ENCODE measurements at places on chromosomes 2 and 18. TPM values are rescaled to one million over a fixed set of nuclear protein-coding genes. Genes with fewer than 3 reads are reported as not detected.

- DNase-seq = no peak
These were observed 177.6 kb upstream of the SESTD1 start for GRCh38 chr2:179442206-179442605.

DNA sequence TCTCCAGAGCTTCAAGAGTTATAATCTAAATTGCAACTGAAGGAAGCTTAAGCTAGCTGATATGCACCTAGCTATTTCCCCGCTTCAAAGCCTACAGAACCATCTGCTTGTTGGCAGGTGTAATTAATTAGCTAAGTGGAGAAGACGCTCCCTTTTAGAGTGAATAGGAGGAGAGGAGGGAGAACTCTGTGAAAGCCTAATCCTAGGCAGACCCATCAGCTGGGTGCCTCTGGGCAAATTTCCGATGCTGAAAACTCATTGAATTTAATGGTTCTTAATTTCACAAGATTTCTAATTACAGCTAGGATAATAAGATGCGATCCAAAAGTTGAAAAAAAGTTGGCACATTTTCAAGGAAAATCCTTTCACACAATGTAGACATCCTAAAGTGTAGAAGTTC, 735.9 kb downstream of the ERBB4 start:
- DNase-seq = no peak

DNA sequence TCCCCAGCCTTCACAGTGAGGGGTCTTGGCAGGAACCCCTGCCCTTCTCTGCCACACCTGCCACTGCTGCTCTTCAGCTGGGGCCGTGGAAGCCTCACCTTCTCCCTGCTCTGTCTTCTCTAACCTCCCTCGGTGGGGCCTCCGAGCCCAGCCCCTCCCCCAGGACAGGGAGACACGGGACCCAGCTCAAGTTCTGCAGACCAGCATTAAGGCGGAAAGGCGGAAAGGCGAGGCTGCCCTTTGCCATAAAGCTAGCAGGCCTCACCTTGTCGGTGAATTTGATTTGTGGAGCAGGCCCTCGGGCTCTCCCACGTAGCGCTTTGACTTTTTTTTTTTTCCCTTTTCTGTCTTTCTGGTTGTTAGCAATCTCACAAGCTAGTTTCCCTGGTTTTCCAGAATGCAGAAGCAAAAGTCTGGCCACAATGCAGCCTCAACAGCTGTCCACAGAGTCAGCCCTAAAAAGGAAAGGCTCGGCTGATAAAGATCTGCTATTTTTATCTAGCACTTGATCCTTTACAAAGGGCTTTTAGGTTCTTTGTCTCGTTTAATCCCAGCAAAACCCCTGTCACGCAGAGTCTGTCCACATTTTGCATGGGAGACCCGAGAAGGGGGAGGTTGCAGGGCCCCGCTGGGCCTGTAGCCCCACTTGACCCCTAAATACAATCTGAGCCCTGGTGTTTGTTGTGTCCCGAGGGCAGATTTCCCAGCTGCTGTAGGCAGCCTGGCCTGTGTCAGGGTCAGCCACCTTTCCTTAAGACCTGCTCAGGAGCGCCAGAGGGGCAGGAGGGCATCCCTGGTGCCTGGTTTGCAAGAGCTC, 6.0 kb downstream of the ITM2C start:
- DNase-seq = peak; percentile 69

DNA sequence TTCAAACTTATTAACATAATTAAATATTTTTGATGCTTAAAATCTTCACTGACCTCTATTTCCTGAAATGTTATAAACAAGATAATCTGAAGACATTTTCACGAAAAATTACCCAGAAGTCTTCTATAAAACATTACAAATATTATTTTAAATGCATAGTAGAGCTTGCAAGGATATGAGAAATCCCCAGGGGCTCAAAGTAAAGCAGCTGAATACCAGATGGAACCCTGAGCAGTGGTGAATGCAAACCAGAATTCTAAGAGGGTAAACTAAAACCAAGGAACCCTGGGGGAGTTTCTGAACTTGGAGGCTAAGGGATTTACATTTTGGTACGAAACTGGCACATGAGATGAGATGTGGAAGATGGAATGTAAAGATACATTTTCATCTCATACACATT, 83.6 kb downstream of the FSHR start:
- DNase-seq = no peak

DNA sequence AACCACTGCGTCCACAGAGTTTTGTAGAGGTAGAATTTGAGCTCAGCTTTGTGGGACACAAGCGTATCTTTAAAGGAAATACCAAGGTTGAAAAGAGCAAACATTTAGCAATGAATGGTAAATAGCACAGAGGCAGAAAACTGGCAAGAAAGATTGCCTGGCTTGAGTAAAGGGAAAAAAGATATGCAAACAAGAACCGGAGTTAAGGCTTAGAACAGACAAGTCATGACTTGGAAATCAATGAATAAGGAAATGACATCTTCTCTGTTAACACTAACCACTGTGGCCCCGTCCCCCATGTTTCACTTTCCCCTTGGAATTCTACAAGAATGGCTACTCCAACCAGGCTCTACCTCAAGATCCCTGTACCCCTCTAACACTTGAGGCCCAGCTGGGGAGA, 3.8 kb downstream of the STAM2 start:
- DNase-seq = no peak

TBC1D8 gene
- 15.2 TPM for total RNA-seq

MORN2 gene
- total RNA-seq = 12.8 TPM

Measured in osteocyte (in vitro differentiated cells).